ENCODE measurements at places on chromosomes 4 and X.

GRCh38 chrX:22012931-22013330 lies 19.2 kb upstream of the PHEX start:
- DNase-seq = no peak

- no peak for DNase-seq
Observed at GRCh38 chrX:35625714-35626113, 172.4 kb upstream of the MAGEB16 start.

DNA sequence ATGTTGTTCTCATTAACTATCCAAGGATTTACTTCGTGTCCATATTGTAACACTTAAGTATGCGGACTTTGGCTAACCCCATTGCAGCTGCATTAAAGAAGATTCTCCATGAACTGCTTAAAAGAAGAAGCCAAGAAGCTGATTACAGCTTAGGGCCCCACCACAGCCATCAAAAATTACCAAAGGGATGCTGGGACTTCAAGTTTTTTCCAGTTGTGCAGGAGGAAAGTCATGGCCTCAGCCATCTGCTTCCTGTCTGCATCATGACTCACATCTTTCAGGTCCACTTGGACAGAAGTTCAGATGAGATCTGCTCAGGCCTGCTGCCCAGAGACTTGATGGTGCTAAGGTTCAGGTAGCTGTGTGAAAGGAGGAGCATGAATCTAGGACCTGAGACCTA lies 38.8 kb upstream of the CAPN6 start:
- DNase-seq = peak; percentile 0

DNA sequence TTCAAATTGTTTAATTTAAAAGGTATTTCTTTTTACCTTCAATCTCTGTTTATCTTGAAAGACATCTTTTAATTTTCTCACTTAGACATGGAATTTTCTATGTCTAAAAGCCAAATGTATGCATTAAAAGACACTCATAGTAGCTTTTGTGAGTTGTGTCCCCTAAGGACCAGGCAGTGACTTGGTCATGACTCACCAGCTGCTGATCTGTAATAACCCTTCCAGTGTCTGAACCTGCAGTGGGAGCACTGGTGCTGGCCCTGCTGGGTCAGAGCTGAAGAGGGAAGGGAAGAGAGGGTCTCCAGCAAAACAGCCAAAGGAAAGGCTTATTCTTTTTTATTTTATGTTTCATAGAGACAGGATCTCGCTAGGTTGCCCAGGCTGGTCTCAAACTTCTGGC lies 31.1 kb upstream of the SH3D19 start:
- DNase-seq = peak; percentile 40

GRCh38 chr4:85107553-85107952 lies 141.1 kb upstream of the WDFY3 start:
- DNase-seq = no peak

DNA sequence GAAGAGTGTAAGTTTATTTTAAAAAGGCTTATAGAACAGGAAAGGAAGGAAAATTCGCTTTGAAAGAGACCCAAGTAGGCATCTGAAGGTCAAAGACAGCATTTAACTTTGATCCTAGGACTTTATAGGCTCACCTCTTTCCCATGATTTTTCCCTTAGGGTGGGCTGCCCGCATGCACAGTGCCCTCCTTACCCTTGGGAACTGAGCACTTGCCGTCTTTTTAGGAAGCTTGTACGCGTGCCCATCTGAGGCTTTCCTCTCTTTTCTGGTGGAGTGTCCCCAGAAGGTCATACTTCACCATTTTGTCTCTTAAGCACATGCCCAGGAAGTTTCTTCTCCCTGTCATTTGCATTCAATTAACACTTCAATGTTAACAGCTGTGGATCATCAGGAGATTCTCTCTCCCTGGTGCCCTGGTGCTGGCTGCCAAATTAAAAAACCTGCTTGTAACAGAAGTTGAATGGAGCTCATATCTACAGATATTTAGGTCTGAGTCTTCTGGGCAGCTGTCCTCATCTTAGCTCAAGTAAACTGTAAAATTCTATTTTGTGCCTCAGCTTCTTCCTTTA lies 38.4 kb upstream of the IL9R start:
- no peak for DNase-seq

DNA sequence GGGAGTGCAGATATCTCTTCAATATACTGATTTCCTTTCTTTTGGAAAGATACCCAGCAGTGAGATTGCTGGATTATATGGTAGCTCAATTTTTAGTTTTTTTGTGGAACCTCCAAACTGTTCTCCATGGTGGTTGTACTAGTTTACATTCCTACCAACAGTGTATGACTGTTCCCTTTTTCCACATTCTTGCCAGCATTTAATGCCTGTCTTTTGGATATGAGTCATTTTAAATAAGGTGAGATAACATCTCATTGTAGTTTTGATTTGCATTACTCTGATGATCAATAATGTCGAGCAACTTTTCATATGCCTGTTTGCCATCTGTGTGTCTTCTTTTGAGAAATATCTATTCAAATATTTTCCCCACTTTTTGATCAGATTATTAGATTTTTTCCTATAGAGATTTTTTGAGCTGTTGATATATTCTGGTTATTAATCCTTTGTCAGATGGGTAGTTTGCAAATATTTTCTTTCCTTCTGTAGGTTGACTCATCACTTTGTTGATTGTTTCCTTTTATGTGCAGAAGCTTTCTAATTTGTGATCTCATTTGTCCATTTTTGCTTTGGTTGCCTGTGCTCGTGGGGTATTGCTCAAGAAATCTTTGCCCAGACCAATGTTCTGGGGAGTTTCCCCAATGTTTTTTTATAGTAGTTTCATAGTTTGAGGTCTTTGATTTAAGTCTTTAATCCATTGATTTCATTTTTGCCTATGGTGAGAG lies 552.7 kb downstream of the ZNF674 start:
- no peak for DNase-seq

GRCh38 chr4:83189631-83190136 lies 75.2 kb upstream of the PLAC8 start:
- no peak for DNase-seq

GRCh38 chr4:47972181-47972580 lies 44.3 kb downstream of the CNGA1 start:
- DNase-seq = no peak

DNA sequence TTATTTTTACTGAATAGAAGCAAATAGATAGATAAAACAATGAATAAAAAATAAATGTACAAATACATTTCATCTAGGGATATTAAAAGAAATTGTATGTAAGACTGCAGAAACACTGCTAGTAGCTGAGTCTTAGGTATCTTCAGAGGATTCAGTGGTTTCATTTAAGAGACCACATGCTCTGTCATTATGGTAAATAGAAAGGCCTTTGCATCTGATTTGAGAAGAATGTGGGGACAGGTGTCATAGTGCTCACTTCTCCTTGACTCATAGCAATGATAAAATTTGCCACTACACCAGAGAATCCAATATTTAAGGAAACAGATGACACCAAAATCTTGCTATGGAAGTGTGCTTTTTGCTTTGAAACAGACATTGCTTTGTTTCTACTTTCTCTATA lies 59.8 kb upstream of the PPP1R2C start:
- no peak for DNase-seq

DNA sequence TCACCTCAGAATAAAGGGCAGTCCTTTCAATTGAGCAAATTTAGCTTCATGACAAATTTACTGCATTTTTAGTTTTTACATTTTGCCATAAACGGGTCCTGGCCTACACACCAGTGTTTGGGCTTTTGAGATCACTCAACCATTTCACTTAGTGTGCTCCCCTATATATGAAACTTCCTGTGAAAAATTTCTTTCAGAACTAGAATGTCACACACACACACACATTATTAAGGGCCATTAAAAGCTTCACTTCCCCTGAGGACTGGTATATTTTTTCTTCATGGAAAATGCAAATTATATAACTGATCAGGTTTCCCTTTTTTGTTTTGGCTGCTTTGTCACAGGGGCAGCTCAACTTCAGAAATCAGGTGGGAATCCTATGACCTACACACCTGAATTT lies 206.5 kb downstream of the ENOX2 start:
- no peak for DNase-seq

GRCh38 chr4:23061431-23061830 lies 368.7 kb downstream of the GBA3 start:
- no peak for DNase-seq

GRCh38 chrX:16300831-16301230 lies 133.6 kb downstream of the MAGEB17 start:
- no peak for DNase-seq

GRCh38 chr4:137597752-137598430 lies 65.6 kb upstream of the PCDH18 start:
- no peak for DNase-seq

- no peak for DNase-seq
Observed at GRCh38 chr4:39455486-39455885, 3.2 kb downstream of the RPL9 start.

DNA sequence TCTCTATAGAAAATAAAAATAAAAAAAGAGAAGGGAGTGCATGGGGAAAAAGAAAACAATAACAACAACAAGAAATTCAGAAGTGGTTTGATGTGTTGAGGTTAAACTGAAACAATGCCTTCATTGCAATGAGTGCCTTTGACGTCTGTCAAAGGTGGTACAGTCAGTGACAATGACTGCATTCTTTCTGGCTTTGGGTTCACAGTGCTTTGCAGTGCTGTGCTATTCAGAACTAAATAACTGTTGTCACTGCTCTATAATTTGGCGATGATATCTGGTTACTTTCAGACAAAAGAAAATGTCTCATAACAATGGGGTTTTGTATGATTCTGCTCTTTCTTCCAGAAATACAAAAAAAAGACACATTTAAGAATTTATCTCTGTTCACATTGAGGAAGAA lies 488.6 kb upstream of the MAGEB2 start:
- no peak for DNase-seq

Data from mesenchymal stem cell (in vitro differentiated cells and primary cell).